ENCODE measurements at places on chromosomes 11 and 22.

DNA sequence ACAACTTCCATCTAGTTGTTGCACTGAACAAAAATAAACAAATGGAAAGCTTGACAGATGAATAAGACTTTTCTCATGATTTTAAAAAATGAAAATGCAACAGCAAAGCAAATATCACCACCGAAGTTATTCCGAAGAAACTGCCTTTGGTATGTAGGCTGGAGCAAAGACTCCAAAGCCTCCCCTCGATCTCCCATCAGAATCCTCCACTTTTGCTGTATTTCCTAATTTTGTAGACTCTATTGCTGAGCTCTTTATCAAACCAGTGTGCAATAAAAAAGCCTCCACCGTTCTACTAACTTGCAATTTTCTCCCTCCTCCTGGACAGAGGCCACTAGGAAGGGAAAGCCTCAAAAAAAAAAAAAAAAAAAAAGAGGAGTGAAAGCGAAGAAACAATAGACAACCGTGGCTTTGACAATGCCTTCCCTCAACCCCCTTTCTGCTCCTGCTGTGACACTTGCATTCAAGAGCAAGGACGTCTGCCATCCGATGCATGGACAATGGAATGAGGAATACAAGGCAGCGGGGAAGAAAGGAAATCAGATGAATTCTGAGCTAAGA, 190.9 kb upstream of the BLID start:
- no peak for DNase-seq

DNA sequence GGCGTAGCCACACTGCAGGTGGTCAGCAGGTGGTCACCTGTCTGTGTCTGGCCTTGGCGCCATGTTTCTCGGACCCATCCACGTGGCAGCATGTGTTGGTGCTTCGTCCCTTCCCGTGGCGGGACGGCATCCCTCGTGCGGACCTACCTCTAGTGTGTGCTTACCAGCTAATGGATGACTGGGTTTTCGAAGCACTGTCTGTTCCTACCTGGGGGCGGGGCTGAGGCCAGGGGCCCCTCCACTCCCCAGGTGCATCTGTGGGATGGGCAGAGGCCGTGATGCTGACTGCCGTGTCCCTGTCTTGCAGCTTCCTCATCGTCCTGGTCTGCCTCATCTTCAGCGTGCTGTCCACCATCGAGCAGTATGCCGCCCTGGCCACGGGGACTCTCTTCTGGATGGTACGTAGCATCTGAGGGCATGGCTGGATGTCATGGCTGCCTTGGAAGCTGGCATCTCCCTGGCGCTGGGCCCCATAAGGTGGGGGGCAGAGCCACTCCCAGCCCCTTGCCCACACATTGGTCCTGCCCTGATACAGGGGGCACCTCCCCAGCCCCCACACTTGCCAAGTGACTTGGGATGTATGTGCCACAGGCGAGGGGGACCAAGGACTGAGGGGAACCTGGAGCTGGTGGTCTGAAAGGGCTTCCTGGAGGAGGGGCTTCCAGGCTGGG, 82.9 kb downstream of the KCNQ1 start:
- no peak for DNase-seq

- DNase-seq = no peak
These were observed 6.4 kb downstream of the ELFN2 start for GRCh38 chr22:37420686-37421467.

GRCh38 chr22:35966314-35967045, 62.1 kb downstream of the RBFOX2 start:
- DNase-seq = no peak

GRCh38 chr11:36122671-36123070, 166.6 kb downstream of the COMMD9 start:
- no peak for DNase-seq

GRCh38 chr22:30381264-30381663, 5.9 kb downstream of the RNF215 start:
- no peak for DNase-seq

DNA sequence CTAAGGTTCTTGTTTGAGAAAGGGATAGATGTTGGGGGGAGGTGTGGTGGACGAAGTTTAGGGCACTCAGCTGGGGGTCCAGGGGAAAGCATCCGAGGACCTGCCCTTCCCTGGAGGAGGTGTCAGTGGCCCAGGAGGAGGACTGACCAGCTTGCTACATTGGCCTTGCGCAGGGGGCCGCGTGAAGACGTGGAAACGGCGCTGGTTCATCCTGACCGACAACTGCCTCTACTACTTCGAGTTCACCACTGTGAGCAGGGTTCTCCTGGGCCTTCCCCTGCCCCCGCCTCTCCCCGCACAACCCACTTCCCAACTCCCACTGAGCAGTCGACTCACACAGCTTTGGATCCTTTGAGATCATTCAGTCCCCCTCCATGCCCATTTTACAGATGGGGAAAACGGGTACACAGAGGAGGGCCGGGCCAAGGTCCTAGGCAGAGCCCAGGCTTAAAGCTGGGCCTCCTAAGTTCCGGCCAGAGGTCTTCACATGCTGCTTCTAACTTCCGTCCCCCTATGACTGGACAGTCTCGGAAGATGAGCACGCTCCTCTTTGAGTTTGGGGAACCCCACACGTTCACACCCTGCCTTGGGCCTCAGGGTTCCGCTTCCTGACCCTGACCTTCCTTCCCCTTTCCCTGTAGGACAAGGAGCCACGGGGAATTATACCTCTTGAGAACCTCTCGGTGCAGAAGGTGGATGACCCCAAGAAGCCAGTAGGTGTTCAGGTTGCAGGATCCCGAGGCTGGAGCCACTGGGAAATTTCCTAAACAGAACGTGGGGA, 28.7 kb downstream of the CYTH4 start:
- no peak for DNase-seq

DNA sequence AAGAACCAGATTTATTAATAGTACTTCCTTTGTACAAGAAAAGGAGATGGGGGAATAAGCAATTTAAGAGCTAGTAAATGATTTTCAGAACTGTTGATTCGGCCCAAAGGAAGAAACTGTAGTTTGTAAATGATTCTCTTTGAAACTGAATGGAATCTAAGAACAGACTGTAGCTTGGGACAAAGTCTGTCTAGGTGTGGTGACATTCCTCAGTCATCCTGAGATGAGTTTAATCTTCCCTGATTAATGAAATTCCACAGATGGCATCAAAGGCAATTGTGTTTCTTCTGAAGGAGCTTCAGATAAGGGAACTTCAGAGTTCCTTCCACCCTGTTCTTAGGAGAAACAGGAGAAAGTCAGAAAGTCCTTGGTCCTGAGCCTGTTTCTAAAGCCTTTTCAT, 2095.9 kb downstream of the LRRC4C start:
- DNase-seq = no peak

DNA sequence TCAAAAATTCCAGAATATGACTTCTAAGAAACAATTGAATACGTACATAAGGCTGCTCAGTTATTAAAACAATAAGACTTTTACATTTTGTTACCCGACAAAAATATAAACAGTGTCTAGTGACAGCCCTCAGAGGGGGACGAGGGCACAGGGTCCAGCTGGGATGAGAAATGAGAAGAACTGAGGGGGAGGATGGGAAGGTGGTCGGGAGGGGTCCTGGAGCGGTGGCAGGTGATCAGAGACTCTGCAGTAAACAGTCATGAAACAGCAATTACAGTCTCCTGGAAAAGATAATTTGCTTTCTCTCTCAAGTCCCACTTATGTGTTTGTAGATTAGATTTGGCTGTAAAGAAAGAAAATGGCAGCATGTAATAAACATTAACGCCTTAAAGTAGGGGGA, 56.0 kb downstream of the PACSIN2 start:
- no peak for DNase-seq

- DNase-seq = no peak
These were observed 1077.3 kb downstream of the OPCML start for GRCh38 chr11:132455044-132455443.

- DNase-seq = no peak
These were observed 134.5 kb upstream of the FIBIN start for GRCh38 chr11:26859416-26859815.

DNA sequence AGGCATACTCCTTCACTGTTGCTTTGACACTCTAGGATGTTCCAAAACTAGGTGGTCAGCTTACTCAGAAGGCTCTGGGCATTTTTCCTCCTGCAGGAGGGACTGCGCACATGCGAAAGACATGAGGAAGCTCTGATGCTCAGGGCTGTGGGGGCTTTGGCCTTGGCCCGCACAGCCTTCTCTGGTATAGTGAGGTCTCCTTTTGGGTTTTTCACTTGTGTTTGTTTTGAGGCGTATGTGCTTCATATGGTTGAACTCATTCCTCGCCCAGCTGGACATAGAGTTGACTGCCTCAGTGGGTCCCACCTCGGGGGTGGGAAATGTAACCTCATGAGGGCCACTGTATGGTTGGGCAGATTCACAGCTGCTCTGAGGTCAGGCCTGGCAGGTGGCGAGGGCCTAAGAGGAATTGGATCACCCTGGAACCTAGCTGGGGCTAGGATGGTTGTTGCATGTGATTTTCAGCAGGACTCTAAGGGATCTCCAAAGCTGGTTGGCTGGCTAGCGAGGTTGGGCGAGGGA, 63.7 kb downstream of the PTPRJ start:
- DNase-seq = no peak

- DNase-seq = no peak
These were observed 17.8 kb downstream of the AP1B1 start for GRCh38 chr22:29370537-29370936.

GRCh38 chr11:36363361-36364268, 67.5 kb downstream of the PRR5L start:
- no peak for DNase-seq

DNA sequence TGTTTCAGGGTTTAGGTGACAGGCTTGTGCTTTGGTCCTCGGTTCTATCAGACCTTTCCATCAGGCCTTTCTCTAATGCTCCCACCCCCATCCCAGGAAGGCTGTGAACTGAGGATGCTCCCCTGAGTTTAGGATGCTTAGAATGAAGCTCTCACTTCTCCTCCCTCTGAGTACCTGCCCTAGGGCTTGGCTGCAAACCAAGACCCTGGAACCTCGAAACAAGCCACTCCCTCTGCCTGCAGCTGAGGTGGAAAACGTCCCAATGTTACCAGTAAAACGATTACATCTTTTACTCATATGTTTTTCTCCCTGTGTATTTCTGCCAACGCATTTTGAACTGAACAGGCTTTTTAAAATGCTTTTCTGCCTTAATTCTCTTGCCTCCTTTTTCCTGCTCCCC, 54.5 kb upstream of the BMAL1 start:
- DNase-seq = no peak

- no peak for DNase-seq
These were observed 15.6 kb upstream of the GNAZ start for GRCh38 chr22:23054531-23055257.

DNA sequence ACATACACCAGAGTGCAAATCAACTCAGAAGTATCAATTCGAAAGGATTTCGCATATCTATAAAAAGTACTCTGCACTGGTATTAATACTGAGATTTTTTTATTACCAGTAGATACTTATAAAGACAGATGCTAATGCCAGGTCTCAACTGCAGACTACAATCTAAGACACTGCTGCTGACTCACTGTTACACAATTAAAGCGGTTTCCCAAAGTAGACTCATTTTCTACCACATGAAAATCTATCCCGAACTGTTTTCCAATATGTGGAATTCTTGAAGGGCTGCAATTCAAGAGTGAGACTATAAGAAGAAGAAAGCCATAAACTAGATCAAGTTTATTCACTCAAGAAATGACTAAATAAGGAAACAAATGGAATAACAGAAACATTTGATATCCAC, 57.2 kb upstream of the ARHGAP32 start:
- no peak for DNase-seq

DNA sequence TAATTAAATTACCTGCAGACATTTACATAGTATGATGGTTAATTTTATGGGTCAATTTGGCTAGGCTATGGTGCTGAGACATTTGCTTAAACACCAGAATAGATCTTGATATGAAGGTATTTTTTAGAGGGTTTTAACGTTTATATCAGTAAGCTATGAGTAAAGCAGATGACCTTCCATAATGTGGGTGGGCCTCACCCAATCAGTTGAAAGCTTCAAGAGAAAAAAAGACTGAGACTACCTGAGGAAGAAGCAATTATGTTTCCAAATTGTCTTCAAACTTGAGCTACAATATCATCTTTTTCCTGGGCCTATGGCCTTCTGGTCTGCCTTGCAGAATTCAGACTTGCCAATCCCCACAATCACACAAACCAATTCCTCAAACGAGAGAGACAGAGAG, 498.8 kb upstream of the API5 start:
- no peak for DNase-seq

GRCh38 chr11:10107497-10107896, 186.5 kb downstream of the SBF2 start:
- no peak for DNase-seq

- no peak for DNase-seq
These were observed 6.4 kb upstream of the CCDC86 start for GRCh38 chr11:60835534-60835846.

GRCh38 chr11:45167283-45167682, 20.8 kb downstream of the PRDM11 start:
- DNase-seq = no peak

DNA sequence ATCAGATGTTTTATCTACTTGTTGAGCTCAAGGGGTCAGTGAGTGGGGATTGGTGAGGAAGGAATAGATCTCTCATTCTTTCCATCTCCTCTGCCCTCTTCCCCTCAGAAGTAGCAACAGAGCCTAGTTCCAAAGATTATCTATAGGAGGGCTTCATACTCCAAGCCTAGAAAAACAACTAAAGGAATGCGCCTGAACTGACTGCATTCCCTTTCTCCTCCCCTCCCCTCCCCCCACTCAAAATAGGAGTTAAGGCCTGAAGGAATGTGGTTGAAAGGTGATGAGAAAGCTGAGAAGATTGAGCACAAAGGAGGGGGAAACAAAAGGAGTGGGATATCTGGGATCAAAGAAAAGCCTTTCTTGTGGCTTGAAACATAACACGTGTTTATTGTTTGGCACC, 10.5 kb downstream of the EMSY start:
- no peak for DNase-seq

GRCh38 chr11:13278609-13279486, 1.3 kb downstream of the BMAL1 start:
- no peak for DNase-seq

- DNase-seq = no peak
These were observed 347.0 kb upstream of the SYN3 start for GRCh38 chr22:33405194-33405593.

All from T1000 (cell line).